B cell (primary cell): ENCODE measurements at places on chromosomes 12 and 14.

GRCh38 chr12:38919191-38919590 is 13.8 kb upstream of the CPNE8 start:
- DNase-seq = no peak

GRCh38 chr12:123253641-123254459 is 17.8 kb downstream of the CDK2AP1 start:
- no peak for DNase-seq

GRCh38 chr14:42628602-42629001 is 1021.9 kb downstream of the LRFN5 start:
- no peak for DNase-seq

DNA sequence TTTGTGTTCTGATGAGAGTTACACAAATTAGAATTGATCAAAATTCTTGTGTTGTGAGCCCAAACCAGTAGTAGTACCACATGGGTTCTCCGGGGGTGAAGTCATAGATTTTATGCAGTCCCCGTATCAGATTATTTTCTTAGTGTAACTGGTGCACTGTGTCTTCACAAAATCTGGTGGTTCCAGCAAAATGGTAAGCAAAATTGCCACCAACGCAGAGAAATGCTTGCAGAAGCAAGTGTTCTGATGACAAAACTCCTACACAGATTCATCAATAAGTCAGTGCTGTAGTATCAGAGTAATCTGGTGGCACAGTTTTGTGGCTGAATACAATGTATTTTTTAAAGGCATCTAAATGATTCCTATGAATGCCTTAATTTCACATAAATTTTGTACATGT is 1.3 kb upstream of the CACNA2D4 start:
- peak; percentile 1 for DNase-seq

DNA sequence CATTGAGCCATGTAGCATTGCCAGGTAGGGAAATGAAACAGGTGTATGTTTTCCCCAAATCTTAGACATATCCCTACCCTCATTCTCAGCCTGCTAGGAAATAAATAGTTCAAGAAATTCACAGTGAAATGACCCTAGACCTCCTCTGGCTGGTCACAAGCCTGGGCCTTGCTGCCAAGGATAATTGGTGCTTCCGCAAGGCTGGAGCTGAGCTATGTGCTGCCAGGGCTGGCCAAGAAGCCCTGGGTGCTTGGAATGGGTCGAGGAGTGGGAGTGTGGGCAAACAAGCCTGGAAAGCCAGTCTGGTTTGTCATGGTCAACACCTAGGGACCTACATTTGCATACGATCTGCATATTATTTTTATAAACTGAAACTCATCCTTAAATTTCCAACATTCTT is 31.3 kb upstream of the SLC10A1 start:
- no peak for DNase-seq

GRCh38 chr12:25825446-25825845 is 133.0 kb upstream of the RASSF8 start:
- DNase-seq = no peak

GRCh38 chr14:21192875-21193535 is 37.1 kb upstream of the OR5AU1 start:
- DNase-seq = no peak

DNA sequence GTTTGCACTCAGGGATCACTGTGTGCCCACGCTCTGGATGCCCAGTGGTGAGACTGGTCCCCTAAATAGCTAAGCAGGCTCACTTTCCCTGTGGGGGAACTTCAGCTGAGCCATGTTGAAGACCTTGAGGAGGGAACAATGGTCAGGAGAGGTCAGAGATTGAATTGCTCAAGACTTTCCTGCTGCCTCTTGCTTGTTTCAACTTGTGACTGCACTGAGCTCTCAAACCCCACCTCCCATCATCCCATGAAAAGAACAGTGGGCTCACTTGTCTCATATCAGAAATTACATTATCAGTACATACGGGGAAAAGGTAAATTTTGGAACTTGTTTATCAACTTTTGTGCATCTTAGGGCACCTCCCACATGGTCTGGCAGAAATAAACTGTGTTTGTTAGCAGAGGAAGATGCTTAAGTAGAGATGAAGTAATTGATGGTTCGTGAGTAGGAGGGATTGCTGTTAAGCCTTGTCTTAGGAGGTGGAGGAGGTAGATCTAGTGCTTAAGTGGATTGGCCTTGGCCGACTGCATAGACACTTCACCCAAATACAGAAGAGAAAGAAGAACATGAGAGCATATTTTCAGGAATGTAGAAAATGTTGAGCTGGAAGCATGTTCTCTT is 15.0 kb upstream of the SERPINA1 start:
- no peak for DNase-seq

DNA sequence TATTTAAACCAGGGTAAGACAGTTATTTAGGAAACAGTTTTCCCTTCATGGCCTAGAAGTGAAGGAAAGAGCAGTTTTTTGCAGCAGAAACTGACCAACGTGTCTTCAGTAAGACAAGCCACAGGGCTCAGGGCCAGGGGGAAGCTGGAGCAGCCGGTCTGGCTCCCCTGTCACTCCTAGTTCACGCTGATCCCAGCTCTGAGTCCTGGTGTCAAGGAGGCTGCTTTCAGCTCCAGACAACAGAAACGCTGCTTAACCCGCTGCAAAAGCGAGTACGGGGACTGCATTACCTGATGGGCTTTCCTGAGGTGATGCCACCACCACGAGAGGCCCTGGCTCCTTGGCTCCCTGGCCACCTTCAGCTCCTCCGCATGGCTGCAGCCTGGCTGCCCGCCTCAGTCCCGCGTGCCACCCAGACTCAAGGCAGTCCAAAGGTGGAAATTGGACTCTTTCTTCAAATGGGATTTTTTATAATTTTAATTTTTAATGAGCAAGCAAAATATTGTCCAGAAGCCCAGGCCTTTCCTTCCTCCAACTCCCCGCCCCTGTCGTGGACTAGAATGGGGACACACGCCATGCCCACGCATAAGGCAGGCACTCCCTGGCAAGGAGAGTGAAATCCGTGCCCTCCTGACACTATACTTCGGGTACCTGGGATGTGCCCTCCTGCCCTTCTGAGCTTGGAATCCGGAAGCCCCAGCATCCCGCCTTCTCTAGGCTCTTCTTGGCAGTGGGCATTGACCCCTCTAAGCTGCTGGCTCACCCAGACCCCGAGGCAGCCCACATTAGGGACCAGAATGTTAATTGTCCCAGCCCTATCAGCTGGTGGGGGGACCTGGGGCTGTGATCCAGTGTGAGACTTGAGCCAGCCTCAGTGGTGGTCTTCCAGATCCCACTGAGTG is 85.0 kb downstream of the PAPOLA start:
- no peak for DNase-seq

DNA sequence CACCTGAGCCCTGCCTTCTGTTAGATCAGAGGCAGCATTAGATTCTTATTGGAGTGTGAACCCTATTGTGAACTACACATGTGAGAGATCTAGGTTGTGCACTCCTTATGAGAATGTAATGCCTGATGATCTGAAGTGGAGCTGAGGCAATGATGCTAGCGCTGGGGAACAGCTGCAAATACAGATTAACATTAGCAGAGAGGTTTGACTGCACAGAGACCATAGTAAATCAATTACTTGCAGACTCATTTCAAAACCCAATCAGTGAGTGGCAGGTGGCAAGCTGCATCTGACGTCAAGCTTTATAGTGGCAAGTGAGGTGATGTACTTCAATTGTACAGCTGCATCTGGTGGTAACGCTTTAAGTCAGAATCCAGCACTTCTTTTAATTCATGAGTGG is 141.6 kb downstream of the GPHN start:
- no peak for DNase-seq

DNA sequence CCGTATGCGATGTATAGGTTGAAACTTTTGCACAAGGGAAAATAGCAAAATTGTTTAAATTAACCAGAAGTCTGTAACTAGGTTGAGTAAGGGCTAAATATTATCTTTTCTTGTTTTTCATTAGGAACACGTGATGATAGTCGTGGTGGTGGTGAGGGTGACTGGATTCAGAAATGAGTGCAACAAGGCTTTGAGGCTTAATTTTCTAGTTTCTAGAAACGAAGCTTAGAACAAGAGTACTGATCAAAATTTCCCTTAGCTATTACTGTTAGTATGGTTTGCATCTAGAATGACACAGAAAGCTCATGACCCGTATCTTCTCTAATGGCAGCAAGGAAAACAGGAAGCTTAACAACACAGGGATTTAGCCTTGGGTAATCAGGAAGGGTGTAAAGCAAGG is 7.0 kb downstream of the SLIRP start:
- DNase-seq = no peak

DNA sequence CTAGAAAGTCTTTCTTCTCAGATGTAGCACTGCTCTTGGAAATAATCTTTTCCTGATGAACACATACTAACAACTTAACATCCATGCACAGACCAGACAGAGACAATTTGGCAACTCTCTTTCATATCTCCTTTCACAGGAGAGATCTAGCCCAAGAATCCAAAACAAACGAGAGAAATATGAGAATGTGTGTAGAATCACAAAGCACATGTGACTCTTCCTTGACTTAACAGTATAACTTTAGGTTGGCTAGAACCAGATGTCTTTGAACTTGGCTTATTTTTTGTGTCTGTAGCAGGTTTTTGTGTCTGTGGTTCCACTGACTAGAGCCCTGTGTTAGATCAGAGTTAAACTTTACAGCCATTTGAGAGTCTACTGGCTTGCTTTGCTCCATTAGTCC is 114.2 kb downstream of the STXBP6 start:
- DNase-seq = no peak

- DNase-seq = no peak
These were observed 153.1 kb downstream of the HMGA2 start for GRCh38 chr12:65977384-65977783.
